Naive thymus-derived CD4-positive, alpha-beta T cell (primary cell): ENCODE measurements at places on chromosomes 1 and 21. TPM values are rescaled to one million over a fixed set of nuclear protein-coding genes. Genes with fewer than 3 reads are reported as not detected.

CAMK2N1 gene
- 0.14 TPM for polyA plus RNA-seq

DNA sequence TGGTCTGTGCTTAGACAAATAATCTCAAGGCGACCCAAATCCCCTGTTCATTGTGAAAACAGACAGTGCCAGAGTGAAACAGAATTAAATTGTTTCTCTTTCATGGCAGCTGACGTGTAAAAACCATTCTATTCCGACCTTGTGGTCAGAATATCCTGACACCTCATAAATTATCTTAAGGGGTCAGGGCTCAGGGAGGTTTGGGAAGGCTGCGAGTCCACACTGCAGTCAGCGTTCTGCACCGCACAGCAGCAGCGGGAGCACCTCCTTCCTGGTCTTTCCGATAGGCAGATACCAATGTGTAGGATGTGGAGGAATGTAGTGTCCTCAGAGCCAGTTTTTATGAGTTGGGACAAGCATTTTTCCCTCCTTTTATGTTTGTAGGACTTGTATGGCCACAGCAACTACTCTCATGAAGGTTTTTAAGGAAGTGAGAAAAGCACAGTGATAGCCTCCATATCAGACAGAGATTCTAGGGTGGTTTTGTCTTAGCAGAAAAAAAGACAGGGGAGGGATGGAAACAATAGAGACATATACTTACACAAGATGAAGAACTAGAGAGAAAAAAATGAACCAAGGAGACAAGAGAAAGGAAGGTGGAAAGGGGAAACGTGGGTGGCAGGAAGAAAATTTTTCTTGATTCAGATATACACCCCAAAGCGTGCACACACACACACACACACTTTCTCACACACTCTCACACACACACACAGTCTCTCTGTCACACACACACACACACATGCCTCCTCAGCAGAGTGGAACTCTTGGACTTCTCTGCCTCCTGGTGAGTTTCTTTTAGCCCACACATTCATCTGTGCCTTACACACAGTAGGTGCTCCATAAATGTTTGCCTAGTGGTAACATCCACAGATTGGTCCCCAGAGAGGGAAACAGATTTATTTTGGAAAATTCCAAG is 68.6 kb downstream of the NTMT2 start:
- H3K4me3 ChIP-seq = no peak overlapping the region
- H3K27ac ChIP-seq = no peak overlapping the region

PLEKHG5 gene
- 2.0 TPM for polyA plus RNA-seq

- H3K27me3 ChIP-seq = no peaks in the 10 kb centered on the region
- H3K4me3 ChIP-seq = peak overlapping the region; percentile 12
These were observed 12.6 kb upstream of the CHI3L2 start for GRCh38 chr1:111214884-111215283.

DNA sequence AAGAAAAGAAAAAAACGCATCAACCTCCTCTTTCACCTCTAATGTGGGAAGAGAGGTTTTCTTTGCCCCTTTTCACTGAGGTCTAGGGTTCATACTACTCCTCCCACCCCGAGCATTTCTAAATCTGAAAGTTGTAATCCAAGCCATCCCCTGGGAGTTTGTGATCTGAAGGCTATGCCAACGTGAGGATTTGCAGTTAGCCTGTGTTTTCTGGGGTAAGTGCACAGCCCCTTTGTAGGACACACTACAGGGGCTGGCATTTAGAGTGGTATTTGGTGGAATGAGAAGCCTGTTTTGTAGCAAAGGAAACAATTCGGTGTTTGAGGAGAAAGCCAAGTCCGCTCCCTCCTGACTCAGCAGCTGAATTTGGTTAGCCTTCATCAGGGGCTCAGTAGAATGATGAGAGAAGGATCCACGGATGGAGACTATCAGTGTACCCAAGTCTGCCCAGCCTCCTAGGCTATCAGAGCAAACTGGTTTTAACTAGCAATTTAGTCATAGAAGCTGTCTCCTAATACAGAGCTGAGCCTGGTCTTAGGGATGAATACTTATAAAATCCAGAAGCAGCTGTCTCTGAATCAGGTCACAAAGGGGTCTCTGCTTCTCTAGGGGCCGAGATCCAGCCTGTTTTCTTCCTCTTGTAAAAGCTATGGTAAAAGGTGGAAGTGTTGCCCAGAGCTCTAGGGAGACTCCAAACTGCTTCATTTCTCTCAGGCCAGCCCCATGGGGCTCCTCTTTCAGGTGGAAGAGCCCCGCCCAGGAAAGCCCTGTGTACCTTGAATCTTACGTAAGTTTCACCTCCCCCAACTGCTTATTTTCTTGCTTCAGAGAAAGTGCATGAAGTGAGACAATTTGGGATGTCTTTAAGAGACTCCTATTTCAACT is 2.1 kb downstream of the PCP4L1 start:
- H3K27me3 ChIP-seq = no peaks in the 10 kb centered on the region
- no peak overlapping the region for H3K4me3 ChIP-seq
- H3K27ac ChIP-seq = no peak overlapping the region
- DNase-seq = no peak

AK4 gene
- polyA plus RNA-seq = 0.04 TPM
